ENCODE measurements at places on chromosomes 2 and 18.

DNA sequence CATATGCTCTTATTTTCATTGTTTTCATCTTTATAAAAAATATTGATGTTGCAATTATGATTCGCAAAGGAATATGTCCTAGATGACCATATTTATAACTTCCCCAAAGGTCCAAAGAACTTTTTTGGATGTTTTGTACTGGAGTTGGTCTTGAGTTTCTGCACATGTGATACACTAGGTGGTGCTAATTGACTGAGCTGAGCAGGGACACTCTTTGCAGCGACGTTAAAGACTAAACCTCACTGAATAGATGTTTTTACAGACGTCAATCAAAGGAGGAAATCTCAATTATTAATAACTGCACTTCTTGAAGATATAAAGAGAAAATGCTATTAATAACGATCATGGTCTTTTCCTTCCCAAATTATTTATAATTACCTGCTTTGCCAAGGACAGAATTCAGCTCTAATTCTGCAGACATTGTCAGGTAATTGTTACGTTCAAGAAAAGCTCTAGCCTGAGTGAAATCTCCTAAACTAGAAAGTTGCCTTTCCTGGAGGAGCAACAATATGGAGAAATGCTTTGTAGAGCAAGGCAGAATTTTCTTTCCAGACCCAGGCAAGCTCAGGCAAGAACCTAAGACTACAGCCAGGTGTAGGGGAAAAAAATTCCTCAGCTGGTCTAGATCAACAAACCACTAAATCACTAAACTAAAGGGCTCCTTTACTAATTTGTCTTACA lies 119.3 kb upstream of the RBBP8 start:
- DNase-seq, result no peak

DNA sequence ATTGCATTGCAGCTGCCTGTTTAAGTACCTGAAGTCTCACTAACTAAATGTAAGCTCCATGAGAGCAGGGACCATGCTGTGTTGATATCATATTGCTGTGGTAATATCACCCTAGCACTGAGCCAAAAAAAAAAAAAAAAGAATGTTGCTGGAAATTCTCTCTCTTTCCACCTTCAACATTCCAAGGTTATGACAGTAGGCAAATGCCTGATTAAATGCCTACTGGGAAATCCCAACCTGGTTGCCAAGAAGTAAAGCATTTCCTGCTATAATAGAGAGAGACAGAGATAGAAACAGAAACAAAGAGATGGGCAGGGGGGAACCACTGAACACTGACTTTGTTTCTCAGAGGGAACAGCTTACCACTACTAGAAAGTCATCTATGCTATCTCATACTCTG lies 1604.2 kb downstream of the LRP1B start:
- DNase-seq, result no peak

DNA sequence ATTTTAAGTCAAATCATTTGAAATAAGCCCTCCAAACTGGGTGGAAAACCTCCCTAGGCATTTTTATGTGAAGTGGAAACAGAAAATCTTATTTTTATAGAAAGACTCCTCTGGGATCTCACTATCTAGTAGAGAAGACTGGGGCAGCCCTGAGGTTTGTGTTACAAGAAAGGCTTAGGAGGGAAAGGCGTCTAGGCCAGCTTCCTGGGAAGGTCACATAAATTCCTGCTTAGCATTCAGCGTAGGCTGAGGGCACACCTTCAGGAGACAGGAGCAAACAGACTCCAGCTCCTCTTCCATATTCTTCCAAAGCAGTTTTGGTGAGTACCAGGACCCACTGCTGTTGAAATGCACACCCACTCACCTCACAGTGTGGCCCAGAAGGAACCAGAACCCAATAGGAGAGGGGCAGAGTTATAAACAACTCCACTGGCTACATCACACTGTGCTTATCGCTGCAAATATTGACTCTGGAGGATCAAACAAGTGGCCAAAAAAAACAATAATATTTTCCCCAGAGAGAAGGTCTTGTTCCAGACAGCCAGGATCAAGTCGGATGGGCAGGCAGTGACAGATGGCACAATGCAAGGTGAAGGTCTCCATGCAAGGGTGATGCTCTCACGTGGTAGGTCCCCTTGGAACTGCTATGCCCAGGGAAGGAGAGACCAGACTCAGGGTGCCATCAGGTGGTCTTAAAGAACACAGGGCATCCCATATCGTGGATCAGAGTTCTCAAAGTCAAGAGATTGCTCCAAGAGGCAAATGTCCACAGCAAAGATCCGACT lies 17.7 kb upstream of the IGFBP2 start:
- DNase-seq, result no peak

GRCh38 chr2:217667512-217667911 lies 335.3 kb downstream of the TNS1 start:
- no peak for DNase-seq

GRCh38 chr2:216274194-216274840 lies 98.0 kb downstream of the MARCHF4 start:
- DNase-seq, result no peak

GRCh38 chr18:43744960-43745745 lies 467.9 kb upstream of the SYT4 start:
- no peak for DNase-seq

- no peak for DNase-seq
These were observed 32.8 kb downstream of the GRHL1 start for GRCh38 chr2:9984217-9984739.

DNA sequence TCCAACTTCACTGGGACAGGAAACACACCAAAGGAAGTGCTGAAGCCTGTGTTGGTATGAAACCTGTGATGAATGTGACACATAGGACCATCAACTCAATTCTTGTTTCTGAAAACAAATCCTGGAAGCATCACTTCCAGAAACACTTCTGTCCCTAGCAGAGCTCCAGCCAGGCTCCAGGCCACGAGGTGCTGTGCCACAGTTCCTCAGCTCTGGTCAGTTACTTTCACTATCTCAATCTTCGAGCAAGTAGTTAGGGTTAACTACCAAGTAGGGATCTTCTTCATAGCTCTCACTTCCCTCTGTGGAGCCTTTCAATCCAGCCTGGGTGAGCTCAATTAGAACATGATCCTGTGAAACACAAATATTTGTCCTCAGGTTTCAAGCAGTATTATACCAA lies 3.6 kb upstream of the LCT start:
- DNase-seq, result no peak

GRCh38 chr18:79935098-79935480 lies 16.4 kb downstream of the SLC66A2 start:
- DNase-seq, result no peak

- DNase-seq, result no peak
These were observed 8.1 kb upstream of the BMP10 start for GRCh38 chr2:68879296-68879695.

DNA sequence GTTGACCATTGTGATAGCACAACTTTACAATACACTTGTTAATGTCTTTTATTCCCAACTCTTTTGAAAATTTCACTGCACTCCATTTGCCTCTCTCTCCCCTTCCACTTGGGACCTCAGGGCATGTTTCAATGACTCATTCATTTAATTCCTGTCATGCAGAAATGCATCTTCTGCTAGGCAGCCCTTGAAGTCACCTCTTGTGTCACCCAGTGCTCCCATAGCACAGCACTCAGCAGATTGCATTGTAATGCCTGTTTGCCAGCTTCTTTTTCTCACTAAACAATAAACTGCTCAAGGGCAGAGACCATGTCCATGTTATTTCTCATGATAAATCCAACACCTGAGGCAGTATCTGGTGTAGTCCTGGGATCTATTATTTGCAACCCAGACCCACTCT lies 85.9 kb upstream of the ACSL3 start:
- DNase-seq, result no peak

- no peak for DNase-seq
These were observed 1.1 kb upstream of the ONECUT2 start for GRCh38 chr18:57433934-57434535.

- no peak for DNase-seq
These were observed 12.2 kb downstream of the TM4SF20 start for GRCh38 chr2:227366769-227367426.
